MM.1S (cell line): ENCODE measurements at places on chromosomes 6 and 20.

DNA sequence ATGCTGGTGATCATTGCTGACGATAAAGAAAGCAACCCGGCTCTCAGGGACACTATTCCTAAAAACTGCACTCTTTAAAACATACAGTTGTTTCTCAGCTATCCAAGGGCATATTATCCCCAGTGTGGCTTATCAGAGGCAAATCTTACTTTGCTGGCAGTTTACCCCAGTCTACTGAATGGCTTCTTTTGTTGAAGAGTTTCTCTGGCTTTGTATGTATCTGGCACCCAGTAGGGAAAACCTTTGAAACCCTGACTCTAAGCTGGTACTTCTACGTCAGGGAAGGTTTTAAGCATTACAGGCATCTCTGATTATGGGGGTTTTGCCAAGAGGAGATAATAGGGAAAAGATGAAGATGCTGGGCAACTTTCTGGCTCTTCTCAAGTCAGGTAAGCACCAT, 637.6 kb upstream of the CHD6 start:
- DNase-seq, result no peak

DNA sequence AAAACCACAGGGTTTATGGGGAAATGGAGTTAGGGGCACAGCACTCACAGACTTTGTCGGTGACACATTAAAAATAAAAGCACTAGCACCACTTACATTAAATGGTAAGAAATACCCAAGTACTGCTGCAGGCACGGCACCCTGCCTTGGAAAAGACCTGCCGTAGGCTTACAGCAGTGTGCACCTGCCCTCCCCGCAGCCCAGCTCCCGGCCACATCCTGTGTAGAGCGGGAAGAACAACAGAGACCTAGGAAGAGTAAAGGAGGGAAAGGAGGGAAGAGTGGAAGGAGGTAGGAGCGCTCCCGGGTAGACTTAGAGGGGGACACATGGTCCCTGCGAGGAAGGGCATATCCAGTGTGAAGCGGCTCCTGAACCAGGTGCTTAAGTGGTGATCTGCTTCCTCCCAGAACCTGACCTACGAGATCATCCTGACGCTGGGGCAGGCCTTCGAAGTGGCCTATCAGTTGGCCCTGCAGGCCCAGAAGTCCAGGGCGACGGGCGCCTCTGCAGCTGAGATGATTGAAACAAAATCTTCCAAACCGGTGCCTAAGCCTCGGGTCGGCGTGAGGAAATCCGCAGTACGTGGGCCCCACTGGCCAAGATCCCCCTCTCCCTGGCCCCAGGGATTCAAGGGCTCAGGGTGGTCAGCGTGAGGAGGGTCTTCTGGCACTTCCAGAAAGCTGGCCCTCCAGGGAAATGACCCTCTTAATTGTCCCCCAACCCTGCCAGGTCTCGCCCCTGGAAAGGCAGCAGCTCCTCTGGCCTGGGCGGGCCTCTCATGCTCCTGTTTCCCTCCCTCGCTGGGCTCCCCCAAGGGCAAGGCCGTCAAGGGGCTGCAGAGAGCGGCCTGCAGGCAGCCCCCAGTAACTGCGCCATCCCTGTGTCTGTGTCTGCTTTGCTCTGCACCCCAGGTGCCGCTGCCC, 55.5 kb downstream of the TCP11 start:
- DNase-seq, result no peak

GRCh38 chr6:1498491-1499113, 109.2 kb downstream of the FOXF2 start:
- no peak for DNase-seq

- no peak for DNase-seq
Measured at GRCh38 chr20:20338133-20338730, 29.7 kb upstream of the INSM1 start.

- no peak for DNase-seq
Measured at GRCh38 chr6:9138936-9139335, 703.6 kb upstream of the SLC35B3 start.

DNA sequence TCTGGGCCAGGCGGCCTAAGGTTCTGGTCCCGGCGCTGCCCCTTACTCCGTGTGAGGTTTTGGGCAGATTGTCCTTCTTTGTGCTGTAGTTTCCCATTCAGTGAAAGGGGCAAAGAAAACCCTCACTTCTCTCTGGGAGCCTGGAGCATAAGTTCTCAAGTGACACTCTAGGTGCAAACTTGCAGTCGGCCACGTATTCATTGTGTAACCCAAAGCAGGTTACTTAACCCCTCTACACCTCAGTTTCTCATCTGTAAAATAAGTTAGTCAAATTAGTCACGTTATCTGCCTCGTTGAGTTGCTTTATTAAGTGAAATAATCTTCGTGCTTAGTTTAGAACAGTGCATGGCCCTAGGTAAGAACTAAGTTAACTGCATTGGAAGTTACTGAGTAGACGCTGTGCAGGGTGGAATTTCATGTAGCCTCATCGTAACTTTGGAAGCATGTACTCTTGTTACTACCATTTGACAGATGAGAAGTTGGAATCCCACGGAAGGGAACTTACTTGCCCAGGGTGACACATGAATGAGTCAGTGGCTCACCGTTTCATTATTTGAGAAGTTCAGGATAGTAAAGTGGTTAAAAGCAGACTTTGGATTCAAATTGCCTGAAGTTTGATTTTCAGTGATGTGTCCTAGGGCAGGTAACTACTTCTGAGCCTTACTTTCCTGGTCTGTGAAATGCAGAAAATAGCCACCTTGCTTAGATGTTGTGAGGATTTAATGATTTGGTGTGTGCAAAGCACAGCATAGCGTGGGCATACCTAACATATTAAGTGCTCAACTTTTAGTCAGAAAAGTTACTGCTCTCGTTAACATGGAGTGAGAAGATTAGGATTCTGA, 556 bp upstream of the MROH8 start:
- DNase-seq, result no peak

DNA sequence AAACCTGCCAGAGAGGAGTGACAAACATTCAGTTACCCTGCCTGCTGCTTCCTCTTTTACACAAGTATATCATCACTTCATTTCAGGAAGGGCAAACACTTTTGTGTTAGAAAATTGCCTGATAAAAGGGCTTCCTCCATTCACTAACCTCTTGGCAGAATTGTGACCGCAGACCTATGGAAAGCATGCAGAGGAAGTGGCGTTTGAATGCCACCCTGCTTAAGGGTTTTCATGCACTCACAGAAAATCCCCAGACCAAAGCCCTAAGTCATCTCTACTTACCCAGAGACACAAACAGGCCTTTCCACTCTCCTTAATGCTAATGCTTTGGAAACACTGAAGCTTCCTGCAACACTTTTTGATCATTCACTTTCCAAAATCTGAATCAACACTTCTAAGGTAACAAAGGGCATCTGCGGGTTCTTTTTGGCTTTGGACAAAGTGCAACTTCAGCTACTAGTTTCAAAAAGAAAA, 22.1 kb upstream of the RALGAPA2 start:
- no peak for DNase-seq

DNA sequence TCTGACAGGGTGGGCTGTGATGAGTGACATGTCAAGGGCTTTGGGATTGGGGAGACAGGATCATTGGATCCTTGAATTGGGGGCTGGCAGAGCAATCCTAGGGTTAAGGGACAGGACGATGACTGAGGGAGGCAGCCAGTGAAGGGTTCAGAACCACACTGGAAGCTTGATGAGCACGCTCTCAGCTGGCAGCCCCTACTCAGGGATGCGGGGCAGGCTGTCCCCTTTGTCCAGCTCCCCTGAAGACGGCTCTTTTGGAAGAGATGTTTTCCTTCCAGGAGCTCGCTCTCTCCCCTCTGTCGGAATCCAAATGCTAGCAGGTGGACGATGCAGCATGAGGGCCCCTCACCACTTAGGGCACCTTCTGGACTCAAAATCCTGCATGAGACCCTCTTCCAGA, 8.4 kb downstream of the TGM3 start:
- no peak for DNase-seq

- no peak for DNase-seq
Measured at GRCh38 chr6:155103816-155104366, 108.8 kb downstream of the TIAM2 start.

GRCh38 chr6:142946924-142947713, 2.1 kb upstream of the HIVEP2 start:
- peak; percentile 71 for DNase-seq

DNA sequence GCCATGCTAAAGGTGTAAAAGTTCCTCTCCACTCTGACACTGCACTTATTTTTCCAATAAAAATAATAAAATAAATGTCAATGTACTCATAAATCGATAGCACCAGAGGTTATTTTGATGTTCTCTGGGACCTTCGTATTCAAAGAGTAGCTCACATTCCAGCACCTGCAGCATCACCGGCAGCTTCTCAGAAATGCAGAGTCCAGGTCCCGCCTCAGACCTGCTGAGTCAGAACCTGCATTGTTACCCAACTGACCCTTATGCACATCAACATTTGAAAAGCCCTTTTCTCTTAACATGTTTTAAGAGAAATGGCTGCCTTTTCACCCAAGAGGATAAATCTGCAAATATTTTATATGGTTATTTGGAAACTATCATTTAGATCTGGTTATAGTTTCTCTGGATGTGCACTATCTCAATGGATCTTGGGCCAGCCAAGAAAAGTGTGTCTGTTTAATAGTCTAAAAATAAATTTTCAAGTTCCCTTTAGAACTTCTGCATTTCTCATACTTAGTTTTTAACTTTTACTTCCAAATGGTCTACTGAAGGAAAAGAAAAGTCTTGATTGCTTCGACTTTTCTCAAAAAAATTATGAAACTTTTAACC, 216.2 kb upstream of the PRDM1 start:
- DNase-seq, result no peak

DNA sequence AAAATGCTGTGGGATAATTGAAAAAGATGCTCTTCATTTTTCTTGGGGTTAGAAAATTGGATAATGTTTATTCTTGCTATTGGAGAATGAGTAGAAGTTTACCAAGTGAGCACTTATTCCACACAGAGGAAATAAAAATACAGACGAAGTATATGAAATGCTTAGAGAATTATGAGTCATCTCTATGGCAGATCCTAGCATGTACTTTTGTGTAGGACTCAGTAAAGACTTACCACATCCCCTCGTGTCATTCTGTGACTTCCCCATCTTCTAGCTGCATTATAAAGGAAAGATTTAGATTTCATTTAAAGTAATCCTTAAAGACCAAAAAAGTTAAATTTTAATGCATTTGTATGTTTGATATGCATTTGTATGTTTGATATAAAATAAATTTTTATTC, 685.6 kb downstream of the TBC1D32 start:
- no peak for DNase-seq

DNA sequence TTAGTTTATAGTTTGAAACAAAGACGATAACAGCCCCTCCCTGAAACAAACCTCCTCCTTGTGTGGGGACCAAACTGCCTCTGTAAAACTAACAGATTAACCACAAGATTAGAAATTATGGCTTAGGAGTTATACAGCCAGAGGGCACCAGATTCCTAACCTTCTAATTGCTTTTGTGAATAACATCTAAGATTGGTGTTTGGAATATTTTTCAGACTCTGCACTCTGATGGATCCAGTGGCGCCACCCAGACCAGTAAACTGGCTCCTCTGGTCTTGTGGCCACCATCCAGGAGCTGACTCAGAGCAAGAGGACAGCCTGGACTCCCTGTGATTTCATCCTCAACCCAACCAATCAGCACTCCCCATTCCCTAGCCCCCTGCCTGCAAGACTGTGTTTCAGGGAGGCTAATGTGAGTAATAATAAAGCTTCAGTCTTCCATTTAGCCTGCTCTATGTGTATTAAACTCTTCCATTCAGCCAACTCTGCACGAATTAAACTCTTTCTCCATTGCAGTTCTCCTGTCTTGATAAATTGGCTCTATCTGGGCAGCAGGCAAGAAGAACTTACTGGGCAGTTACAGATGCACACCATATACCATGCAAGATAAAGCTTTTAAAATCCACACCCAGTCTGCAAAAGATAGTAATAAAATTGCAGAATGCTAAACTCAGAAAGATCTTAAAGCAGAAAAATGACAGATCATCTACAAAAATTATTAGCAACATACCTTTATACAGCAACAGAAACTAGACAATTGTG, 58.5 kb upstream of the SLC22A16 start:
- no peak for DNase-seq

DNA sequence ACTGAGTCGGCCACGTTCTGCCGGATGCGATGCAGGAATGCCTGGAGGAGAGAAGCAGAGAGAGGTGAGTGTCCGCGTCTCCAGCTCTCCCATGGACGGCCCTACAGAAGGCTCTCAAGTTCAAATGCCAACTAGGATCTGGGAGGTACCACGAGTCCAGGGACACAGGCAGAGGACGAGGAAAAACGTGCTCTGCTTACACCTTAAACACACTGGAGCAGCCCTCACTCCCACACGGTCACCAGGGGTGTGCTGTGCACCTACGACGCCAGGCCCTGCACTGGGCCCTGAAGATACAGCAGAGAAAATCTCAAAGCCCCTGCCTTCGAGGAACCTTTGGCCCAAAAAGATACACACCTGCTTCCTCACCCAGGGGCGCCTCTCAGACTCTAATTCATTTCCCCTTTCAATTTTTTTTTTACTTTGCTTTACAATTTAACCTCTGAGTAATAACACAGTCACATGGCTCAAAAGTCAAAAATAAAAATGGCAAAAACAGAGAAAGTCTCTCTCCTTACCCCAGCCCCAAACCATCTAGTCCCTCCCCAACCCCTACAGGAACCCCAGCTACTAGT, 79.9 kb downstream of the PREX1 start:
- DNase-seq, result no peak

- DNase-seq, result no peak
Measured at GRCh38 chr20:10949930-10950783, 276.4 kb upstream of the JAG1 start.

- DNase-seq, result no peak
Measured at GRCh38 chr6:34586327-34587040, 30.4 kb upstream of the SPDEF start.

- DNase-seq, result no peak
Measured at GRCh38 chr20:44422083-44422482, 53.6 kb upstream of the TTPAL start.

DNA sequence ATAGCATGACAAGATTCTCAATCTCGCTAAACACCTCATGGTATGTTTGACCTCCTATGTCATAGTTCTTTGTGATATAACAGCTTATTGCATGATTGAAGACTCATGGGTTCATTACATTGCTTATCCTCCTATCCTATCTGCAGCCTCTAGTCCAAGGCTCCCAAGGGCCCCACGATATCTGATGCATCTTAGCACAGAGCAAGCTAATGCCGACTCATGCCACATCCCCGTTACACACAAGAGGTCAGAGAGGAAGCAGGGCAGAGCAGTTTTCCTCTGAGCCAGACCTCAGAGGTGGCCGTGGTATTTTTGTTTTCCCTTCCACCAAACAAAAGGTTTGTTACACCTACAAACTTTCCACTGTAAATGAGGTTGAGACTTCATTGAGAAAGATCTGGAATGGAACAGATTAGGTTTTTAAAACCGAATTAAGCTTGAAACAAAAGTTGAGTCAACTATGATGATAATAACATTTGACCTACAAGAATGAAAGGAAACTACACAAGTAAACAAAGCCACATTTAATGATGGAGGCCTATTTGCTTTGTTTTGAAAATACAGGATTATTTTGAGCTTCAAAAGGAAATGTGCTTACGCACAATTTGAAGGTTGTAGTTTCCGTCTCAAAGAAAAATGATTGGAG, 133.9 kb upstream of the MYLIP start:
- no peak for DNase-seq
